ENCODE measurements at places on chromosomes 3 and 15.

DNA sequence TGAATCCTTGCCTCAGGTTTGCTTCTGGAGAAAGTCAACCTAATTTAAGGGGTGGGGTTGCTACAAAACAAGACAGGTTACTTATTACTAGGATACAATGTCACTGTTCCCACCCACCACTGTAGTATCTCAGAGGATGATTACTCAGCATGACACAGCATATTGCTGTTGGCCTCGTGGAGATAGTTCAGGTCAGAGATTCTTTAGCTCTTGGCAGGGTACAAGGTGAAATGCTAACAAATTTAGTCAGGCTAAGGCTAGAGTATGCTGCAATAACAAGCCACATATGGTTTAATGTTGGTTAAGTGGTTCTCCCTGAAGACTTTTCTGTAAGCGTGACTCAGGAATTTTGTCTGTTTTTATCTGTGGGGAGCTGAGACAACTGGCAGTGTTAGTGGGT, 161.8 kb downstream of the EDEM1 start:
- peak; percentile 1 for DNase-seq

DNA sequence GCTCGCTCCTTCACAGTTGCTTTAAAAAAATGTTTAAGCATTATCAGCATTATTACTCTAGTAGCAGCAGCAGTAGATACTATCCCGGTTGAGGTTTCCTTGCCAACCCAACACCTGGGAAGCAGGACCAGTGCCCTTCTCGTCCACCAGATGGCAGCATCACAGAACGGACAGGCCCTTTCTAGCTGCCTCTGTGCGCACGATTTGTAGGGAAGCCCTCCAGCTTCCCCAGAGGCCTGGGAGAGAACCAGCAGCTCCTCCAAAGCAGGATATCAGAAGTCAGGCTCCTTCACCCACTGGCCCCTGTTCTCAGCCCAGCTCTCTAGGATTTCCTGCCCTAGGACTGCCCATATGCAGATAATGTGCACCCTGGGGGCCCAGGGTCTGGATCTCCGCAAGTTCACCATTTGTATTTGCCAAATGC, 16.8 kb upstream of the ESYT3 start:
- DNase-seq, result peak; percentile 91

DNA sequence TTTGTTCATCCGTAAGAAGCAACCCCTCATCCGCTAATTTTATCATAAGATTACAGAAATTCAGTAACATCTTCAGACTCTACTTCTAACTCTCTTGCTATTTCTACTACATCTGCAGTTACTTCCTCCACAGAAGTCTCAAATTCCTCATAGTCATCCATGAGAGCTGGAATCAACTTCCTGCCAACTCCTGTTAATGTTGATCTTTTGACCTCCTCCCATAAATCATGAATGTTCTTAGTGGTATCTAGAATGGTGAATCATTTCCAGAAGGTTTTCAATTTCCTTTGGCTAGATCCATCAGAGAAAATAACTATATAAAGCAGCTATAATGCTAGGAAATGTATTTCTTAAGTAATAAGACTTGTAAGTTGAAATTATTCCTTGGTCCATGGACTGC, 115.1 kb downstream of the TAFA4 start:
- DNase-seq, result no peak

- peak; percentile 8 for DNase-seq
Observed at GRCh38 chr15:47477341-47477740, 240.0 kb upstream of the SEMA6D start.

DNA sequence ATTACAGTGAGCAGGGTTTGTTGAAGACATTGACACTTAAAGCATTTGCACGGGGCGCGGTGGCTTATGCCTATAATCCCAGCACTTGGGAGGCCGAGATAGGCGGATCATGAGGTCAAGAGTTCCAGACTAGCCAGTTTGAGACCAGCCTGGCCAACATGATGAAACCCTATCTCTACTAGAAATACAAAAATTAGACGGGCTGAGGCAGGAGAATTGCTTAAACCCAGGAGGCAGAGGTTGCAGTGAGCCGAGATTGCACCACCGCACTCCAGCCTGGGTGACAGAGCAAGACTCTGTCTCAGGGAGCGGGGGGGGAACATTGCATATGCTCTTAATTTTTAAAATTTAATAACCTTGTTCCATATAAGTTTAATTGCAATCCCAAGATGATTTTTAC, 11.9 kb downstream of the STT3B start:
- peak; percentile 39 for DNase-seq

DNA sequence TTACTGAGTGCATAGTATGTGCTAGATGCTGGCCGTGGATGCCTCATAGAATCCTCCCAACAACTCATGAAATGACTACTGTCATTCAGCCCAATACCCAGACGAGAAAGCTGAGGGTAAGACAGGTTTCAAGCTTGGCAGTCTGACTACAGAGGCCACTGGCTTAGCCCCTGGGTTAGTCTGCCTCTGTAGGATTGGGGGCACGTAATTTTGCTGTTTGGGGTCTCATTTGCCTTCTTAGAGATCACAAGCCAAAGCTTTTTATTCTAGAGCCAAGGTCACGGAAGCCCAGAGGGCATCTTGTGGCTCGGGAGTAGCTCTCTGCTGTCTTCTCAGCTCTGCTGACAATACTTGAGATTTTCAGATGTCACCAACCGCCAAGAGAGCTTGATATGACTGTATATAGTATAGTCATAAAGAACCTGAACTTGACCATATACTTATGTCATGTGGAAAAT, 1.0 kb upstream of the CCR5 start:
- DNase-seq, result no peak

- DNase-seq, result no peak
Observed at GRCh38 chr3:53949541-53949940, 57.9 kb upstream of the SELENOK start.

DNA sequence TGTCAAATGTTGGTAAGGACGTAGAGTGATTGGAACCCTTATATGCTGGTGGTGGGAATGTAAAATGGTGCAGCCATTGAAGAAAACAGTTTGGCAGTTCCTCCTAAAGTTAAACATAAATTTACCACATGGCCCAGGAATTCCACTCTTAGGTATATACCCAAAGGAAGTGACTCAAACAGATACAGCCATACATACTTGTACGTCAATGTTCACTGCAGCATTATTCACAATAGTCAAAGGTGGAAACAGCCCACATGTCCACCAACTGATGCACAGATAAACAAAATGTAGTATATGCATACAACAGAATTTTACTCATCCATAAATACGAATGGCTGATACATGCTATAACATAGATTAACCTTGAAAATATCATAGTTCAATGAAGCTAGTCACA, 13.2 kb downstream of the CLASP2 start:
- DNase-seq, result no peak

- no peak for DNase-seq
Observed at GRCh38 chr15:69118089-69118488, 42.3 kb upstream of the GLCE start.

GRCh38 chr3:29282427-29283230, 1.8 kb downstream of the RBMS3 start:
- DNase-seq, result peak; percentile 57

GRCh38 chr15:61337541-61337940, 108.4 kb upstream of the RORA start:
- DNase-seq, result no peak

DNA sequence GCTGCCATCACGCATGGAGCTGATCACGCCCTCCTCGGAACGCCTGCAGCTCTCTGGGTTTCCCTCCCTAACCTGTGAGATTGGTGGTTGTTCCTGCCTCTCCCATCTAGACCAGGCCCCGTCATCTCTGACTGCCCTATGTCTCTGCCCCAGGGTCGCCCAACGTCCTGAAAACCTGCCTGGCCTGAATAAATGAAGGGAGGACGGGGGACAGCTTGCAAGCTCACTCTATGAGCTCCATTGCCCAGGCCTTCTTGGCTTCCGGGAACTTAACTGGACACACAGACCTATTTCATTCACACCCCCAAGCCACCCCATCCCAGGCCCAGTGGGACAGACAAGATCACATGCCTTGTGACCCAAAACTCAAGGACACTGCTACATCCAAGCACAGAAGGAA, 274.2 kb downstream of the XXYLT1 start:
- no peak for DNase-seq

- peak; percentile 4 for DNase-seq
Observed at GRCh38 chr3:22496641-22497040, 706.5 kb upstream of the UBE2E2 start.

GRCh38 chr15:98513428-98513986, 134.8 kb upstream of the IGF1R start:
- DNase-seq, result no peak

DNA sequence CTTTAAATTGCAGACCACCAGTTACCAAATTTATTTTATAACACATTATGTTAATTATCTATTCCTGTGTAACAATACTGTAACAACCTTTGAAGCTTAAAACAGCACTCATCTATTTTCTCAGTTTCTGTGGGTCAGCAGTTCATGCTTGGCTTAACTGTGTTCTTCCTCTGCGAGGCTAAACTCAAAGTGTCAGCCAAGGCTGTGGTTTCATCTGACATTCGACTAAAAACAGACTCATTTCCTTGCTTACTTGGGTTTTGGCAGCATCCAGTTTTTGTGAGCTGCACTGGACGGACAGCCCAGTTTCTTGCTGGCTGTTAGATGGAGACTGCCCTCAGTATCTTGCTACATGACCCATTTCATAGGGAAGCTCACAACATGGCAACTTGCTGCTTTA, 247.3 kb upstream of the KCNH8 start:
- DNase-seq, result no peak

DNA sequence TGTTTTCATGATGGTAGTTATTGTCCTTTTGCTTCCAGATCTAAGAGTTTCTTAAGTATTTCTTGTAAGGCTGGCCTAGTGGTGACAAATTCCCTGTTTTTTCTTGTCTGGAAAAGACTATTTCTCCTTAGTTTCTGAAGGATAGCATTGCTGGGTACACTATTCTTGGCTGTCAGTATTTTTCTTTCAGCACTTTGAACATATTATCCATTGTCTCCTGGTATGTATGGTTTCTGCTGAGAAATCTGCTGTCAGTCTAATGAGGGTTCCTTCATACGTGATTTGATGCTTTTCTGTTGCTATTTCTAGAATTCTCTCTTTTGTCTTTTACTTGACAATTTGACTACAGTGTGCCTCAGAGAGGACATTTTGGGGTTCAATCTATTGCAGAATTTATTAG, 134.3 kb downstream of the CGGBP1 start:
- peak; percentile 1 for DNase-seq

DNA sequence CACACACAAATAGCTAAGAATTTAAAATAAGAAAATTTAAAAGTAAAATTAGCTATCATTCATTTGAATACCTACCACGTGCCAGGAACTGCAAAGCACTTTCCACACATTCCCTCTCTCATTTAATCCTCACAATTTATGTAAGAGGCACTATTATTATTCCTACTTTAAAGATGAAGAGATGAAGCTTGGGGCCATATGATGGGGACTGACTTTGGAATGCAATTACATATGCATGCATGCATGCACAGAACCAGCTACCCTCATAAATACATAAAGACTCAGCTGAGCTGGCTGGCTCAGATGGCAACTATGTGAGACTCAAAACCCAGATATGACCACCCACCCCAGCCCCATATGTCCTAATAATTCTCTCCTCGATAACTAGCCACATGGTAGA, 31.7 kb upstream of the THUMPD3 start:
- DNase-seq, result no peak

GRCh38 chr15:54035616-54036015, 57.4 kb downstream of the UNC13C start:
- DNase-seq, result no peak

DNA sequence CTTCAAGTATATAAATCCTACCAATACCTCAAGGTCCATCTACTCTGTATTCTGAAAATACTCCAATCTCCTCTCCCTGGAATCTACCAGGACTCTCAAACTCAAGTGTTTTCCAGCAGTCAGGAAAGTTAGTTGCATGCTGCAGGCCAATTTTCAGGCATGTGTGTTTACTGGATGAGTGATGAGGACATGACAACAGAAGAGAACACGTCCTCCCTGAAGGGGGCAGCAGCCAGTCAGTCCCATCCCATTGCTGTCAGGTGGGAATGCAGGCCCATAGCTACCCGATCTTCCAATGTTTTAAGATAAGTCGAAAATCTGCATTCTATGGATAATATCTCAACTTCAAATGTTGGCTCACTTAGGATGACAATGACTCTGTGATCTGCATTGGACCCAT, 496.2 kb downstream of the FHIT start:
- peak; percentile 11 for DNase-seq

DNA sequence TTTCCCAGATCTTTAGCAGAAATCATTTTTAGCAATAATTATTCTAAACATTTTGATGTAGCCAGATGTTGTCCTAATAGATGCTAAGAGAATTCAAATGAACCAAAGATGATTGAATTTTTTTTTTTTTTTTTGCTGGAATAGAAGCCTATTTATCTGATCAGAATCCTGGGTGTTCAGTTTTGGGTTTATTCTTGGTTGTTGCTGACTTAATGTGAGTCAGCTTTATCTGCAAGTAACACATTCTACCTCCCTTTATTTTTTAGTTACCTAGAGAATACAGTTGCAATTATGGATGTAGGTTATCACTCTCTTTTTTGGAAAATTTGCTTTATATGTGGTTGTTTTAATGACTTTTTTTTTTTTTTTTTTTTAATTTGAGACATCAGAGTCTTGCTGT, 6.4 kb downstream of the CEP97 start:
- DNase-seq, result no peak

DNA sequence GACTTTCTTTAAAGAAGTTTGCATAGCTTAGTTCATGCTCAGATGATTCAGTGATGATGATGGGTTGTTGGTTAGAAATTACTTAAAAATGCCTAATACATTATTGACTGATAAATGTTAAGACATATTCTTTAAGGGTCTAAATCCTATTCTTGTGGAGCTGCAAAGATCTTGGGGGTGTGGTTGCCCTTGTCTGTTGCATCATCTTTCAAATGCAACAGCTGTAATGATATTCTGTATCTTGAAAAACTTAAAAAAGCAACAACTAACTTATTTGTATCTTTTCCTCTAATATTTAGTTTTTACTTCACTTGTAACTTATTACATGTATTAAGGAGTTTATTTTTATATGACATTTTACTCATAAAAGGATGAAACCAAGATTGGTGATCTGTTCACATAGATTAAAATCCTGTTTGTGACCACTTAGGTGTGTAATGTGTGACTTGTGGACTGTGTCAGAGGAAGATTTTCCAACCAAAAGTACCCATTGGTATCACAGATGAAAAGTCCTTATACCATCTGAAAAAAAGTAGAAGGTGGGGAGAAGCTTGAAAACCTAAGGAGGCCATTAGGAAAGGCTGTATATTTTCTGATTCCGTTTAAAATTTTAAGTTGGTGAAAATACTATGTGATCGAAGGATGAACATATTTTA, 142.8 kb downstream of the IGF1R start:
- DNase-seq, result no peak
